ENCODE measurements at places on chromosomes 12 and 14. TPM values are rescaled to one million over a fixed set of nuclear protein-coding genes. Genes with fewer than 3 reads are reported as not detected.

Gene CLEC4C
- total RNA-seq = not detected

GRCh38 chr12:117134059-117134458 lies 34.8 kb upstream of the TESC start:
- no peak for DNase-seq

DNA sequence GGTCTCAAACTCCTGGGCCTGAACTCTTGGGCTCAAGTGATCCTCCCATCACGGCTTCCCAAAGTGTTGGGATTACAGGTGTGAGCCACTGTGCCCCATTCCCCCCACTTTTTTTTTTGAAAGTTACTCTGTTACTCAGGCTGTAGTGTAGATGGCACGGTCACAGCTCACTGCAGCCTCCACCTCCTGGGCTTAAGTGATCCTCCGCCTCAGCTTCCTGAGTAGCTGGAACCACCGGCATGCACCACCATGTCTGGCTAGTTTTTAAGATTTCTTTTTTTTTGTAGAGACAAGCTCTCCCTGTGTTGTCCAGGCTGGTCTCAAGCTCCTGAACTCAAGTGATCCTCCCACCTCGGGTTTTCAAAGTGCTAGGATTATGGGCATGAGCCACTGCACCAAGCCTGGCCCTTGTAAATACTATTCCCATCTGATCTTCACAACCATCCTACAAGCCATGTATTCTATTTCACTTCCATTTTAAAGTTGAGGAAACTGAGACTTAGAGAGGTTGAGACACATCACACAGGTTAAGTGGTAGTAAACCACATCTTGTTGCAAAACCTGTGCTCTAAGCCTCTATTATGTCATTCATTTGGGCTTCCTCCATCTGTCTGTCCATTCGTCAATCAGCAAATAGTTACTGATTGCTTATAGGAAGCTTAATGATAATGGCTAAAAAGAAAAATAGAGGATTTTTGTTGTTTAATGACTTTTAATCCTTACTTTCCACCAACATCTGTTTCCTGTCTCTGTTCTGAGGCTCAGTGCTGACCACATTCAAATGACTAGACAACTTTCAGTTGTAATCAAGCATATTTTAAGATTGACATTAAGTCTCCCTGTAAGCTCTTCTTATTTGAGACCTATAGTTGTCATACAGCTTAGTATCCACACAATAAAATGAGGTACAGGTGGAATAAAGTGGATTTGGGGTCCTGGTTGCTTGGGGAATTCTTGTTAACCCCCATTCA lies 9.2 kb downstream of the ASCL4 start:
- DNase-seq = no peak

- no peak for DNase-seq
Measured at GRCh38 chr14:31133133-31133532, 74.5 kb downstream of the HECTD1 start.

DNA sequence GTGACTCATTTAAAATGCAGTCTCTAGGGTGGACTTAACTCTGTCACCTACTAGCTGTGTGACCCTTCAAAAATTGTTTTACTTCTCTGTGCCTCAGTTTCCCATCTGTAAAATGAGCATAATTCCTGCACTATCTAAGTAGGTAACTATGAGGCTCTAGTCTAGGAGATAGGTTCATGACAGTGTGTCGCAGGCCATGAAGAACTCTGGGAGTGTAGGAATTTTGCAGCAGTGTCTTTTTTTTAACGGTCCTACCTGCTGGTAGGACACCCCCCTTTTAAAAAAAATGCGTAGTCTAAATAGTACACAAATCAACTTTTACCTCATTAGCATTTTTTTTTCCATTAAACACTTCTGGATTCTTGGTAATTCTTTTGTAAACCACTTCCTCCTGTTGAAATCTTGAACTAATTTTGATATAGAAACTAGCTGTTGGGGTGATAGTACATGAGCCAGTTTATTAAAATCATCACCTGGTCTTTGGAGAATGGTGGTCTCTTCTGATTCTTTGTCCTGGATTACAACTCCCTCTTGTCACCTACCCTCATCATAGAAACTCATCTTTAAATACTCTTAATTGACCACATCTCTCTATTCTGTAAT lies 86.0 kb upstream of the SLC38A2 start:
- no peak for DNase-seq
